ENCODE measurements at places on chromosomes 2 and 18. TPM values are rescaled to one million over a fixed set of nuclear protein-coding genes. Genes with fewer than 3 reads are reported as not detected.

Gene RAD51AP2
- total RNA-seq, result 0.13 TPM

Gene COBLL1
- total RNA-seq, result 10.5 TPM

Gene KCNIP3
- total RNA-seq, result under 0.01 TPM

Gene ZNF804A
- not detected for total RNA-seq

Gene PLEK
- total RNA-seq, result under 0.01 TPM

Gene DOK6
- not detected for total RNA-seq

Gene PIKFYVE
- 18.1 TPM for total RNA-seq

Gene REG3A
- not detected for total RNA-seq

Gene L3MBTL4
- 1.0 TPM for total RNA-seq

Gene SCYGR4
- not detected for total RNA-seq

Gene CD226
- total RNA-seq, result 0.53 TPM

Gene DBI
- 98.1 TPM for total RNA-seq

Gene CENPA
- total RNA-seq, result 0.26 TPM

Gene TTC27
- 25.3 TPM for total RNA-seq

Gene RBM44
- total RNA-seq, result 0.26 TPM

Gene TUBB8B
- total RNA-seq, result not detected

Gene RHBDD1
- 32.0 TPM for total RNA-seq

Gene KLHL41
- total RNA-seq, result under 0.01 TPM
